Pons (tissue), 1 donor: ENCODE measurements at places on chromosomes 1 and 21.

- peak; percentile 60 for DNase-seq
Observed at GRCh38 chr21:25857308-25858074, 122.7 kb downstream of the GABPA start.

- DNase-seq: no peak
Observed at GRCh38 chr1:223133306-223133823, 9.7 kb downstream of the TLR5 start.

GRCh38 chr21:34883491-34884271 lies 165.4 kb downstream of the RUNX1 start:
- no peak for DNase-seq

GRCh38 chr21:45800339-45801080 lies 157.0 kb downstream of the PCBP3 start:
- no peak for DNase-seq

DNA sequence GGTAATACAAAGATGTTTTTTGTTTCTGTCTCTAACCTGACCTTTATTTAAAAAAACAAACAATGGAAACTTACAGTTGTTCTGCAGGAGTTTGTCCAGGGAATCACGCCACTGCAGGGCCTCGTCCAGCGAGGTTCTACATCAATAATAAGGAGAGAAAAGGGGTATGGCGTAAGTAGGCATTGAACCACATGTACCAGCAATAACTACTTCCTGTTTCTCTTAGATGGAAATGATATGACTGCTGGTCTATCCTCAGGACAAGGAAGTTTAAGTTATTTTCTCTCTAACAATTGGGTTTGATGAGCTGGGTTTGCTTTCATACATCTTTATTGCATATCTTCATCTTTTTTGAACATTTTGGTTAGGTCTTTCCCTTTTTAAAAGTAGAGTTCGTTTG lies 40.9 kb downstream of the RGS5 start:
- no peak for DNase-seq

DNA sequence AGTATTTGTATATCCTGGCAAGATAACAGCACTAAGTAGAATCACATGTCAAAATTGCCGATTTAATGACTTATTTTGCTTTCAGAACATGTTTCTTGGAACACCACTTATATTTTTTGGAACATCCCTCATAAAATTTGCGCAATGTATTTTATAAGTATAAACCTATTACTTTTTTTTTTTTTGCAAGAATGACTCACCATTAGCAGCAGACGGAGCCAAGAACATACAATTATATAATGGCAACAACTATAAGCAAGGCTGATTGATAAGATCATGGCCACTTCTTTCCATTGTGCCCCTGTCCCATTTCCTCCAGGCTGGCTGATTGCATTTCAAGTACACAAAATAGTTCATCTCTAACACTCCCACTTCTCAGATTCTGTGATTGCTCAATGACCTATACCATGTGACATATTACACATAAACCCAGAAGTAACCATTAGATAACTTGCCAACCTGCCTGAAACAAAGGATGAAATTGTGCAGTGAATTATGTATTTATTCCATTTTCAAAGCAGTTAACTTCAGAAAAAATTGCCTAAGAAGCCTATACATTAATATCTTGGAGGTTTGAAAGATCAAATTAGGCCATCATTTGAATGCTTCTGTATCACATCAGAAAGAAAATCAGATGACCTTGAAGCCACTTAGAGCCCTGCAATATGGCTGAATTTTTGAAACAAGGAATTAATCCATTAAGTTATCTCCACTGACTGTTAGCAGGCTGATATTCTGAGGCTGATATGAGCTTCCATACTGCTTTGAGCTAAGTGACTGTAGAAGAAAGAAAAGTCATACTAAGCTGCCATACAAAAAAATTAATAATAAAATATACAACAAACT lies 77.8 kb upstream of the PRMT6 start:
- DNase-seq: no peak

DNA sequence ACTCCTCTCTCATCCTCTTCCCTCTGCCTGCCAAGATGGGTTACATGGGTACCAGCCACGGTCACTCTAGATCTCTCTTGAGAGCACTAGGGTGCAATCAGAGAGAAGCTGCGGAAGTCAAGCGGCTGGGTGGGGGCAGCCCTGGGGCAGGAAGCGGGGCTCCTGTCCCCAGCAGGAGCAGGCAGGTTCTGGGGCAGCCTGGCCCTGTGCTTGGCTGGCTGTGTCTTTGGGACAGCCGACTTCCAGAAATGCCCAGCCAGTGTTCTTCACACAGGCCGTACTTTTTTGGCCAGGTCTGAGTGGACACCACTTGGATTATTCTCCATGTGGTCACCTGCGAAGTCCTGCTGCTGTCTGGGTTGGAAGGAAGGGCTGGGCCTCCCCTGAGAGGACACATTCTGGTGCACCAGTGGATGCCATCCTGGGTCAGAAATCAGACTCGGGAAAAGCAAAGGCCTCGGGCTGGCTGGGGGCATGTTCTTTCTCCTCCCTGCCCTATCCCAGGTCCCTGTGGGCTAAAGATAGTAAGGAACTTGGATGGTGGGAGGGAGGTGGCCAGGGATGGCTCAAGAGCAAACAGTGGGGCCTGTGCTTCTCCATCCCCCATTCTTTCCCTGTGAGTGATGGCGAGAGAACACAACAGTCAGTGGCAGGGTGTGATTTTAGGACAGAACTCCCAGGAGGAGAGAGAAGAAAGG lies 93.7 kb downstream of the ITPKB start:
- DNase-seq: no peak

GRCh38 chr1:174900317-174900716 lies 99.4 kb upstream of the CACYBP start:
- DNase-seq: no peak

DNA sequence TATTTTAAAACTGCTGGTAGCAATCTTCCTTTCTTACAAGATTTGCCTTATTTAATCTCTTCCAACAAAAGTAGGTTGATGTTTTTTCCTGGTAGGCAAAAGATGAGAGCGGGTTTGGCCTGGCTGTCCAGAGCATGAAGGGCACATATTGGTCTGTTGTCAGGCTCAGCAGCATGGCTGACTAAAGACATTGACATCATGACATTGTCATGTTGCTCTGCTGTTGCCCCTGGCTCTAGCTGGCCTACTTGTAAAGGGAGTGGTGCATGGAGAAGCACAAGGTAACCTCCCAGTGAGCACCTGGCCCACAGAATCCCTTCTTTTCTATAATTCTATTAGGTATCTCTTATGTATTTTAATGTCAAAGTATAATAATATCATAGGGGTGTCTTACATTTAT lies 23.6 kb downstream of the GNPAT start:
- DNase-seq: no peak
